Fibroblast of pulmonary artery (primary cell): ENCODE measurements at places on chromosomes 5 and 9.

GRCh38 chr5:178231539-178232123 lies 971 bp downstream of the PHYKPL start:
- no peak for DNase-seq

DNA sequence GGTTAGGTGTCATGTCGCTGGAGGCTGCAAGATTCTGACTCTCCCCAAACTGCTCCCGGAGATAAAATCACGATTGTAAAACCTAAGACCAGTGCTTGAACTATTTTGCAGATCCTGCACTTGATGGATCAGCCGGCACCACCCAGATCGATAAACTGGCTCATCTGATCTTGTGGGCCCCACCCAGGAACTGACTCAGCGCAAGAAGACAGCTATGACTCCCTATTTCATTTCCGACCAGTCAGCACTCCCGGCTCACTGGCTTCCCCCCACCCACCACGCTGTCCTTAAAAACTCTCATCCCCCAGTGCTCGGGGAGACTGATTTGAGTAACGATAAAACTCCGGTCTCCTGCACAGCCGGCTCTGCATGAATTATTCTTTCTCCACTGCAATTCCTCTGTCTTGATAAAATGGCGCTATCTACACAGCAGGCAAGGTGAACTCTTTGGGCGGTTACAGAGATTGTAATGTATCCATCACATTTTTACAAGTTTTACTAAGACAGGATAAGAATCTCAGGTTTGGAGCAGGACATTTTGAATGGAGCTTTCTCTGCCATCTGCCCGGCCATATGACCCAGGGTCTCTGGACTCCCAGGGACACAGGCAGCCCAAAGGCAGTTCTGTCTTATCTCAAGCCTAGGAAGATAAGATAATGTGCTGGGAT lies 10.6 kb upstream of the PPP1R26 start:
- peak; percentile 31 for DNase-seq

- no peak for DNase-seq
Measured at GRCh38 chr5:61370506-61370905, 38.4 kb downstream of the ZSWIM6 start.

DNA sequence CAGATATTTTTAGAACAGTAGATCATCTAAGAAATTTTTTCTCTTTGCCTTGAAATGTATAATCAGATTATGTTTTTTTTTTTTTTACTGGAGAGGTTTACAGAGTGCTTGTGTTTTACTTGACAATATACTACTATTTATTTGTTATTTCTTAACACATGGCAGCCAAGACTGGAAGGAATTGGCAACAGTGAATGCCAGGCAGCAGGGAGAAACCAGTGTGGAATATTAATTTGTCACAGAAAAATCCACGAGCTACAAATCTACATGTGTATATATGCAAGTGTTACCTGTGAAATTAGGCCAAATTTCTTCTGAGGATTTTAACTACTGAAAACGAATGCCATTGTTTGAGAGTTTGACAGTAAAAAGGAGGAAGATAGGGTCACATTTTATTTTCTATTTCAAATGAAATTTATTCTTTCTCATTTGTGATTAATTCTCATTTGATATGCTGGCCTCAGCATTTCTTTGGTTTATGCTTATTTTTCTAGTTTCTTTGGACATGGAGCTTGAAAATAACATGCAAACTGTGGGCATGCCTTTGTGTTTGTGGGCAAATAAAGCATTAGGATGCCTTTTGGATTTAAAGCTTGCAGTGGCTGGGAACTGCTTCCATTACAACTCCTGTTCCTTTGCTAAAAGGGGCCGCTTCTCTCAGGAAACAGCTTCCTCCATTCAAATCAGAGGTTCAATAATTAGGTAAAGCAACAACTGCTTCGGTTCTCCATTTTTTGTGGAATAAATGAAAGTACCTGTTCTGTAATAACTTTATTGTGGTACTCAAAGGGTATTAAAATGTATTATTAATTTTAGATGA lies 39.0 kb upstream of the ZFYVE16 start:
- no peak for DNase-seq

GRCh38 chr5:16178745-16179372 lies 732 bp downstream of the MARCHF11 start:
- peak; percentile 68 for DNase-seq

- DNase-seq, result no peak
Measured at GRCh38 chr5:102937894-102938293, 182.0 kb downstream of the GIN1 start.

DNA sequence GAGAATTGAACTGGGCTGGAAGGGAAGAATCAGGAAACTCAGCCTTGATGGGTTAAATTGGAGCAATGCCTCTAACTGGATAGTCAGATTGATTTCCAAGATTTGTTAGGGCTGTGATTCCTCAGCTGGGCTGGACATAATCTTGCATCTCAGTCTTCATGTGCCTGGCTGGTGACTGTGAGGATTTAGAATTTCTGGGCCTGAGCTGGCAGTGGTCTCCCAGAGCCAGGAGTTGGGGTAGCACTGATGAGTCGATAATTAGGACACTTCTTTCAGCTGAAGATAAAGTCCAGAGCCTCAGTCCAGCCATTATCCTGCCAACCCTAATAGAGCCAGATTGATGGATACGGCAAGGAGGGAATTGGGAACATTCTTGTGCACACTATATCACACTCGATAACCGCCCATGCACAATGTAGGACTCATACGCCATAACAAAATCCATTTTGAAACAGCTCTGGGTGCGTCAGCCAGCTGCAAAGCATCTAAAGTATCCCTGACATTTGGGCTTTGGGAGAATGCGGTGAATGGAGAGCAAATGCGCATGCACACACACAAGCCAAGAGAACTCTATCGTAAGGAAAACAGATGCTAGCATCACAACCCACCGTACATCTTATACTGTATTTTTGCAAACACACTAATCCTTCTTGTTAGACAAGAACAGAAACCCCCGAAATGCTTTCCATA lies 405.1 kb upstream of the KLF4 start:
- DNase-seq, result peak; percentile 90

DNA sequence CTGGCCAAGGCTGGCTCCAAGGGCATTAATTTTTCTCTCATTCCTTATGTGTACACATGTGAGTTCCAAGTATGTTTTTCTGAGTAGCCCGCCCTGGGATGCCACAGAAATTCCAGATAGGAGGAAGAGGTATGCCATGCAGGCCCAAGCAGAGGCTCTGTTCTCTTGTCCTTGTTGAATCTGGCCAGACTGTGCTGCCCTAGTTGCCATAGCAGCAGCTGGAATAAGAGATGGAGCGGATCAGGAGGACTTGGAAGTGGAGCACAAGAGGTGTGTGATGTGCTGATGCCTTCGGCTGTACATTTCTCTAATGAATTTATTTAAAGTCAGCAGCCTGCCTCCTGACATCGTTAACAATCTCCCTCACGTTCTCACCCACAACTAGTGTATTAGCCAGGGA lies 235.6 kb upstream of the RPS23 start:
- no peak for DNase-seq

DNA sequence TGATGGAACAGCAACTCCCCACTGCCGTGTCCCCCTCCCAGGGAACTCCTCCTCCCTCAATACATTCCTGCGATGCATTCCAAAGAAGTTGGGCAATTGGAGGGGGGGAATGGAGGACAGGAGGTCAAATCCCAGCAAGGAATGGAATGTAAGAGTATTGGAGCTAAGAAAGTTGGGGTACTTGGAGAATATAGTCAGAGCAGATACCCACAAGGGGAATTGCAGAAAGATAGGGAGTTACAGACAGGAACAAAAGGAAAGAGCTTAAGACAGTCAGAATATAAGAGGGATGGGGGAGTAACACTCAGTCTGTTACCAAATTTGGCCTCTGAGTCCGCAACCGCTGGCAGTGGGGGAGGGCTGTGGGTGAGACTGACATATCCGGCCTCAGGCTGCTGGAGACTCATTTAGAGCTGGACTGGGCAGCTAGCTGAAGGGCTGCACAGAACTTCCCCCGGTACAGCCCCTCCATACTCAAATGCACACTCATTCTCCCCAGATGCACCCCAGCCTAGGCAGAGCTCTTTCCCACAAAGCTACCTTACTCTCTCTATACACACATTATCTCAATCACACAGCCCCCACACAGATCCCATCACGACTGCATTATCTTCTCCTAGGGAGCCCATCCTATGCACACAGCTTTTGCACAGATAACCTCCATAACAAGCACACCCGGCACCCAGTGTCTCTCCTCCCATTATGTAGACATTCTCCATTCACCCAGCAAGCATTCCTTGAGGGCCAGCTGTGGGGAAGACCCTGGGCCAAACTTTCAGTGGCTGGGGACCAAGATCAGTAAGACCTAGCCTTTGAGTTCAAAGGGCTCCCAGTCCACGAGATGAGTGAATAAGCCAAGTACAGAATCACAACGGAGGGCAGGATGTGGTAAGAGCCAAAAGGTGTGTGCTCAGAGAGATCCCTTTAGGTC lies 3.7 kb downstream of the TLN1 start:
- DNase-seq, result peak; percentile 96

DNA sequence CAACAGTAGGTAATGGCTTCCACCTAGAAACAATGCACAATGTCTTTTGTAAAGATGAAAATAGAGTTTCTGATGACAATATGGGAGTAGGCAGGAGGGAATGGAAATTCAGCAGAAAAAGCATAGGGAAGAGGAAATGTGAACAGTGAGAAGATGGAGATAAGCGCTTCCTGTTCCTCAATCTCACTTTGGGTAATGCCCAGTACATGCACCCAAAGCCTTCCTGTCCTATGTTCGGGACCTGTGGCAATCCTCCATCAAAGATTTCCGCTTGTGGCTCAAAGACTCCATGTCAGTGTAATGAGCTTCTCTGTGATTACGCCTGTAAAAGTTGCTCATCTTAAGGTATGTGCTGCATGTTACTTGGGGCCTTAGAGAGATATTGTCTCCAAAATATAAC lies 2.7 kb downstream of the UGT3A1 start:
- DNase-seq, result no peak

DNA sequence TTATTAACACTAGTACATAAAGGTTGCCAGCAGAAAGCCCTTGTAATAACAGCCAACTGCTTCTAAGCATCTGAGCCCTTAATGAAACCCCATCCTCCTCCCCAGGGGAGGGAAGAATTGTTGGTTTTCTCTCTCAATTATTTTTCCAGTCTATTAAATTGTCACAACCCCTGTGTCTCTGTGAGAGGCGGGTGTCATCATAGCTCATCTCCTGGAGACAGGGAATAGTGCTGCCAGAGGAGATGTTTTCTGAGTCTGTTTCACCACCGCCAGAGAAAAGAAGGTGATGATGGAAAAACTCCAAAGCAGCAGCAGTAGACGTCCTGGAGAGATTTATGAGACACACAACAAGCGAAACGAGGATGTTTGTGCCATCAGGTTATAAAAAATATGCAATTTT lies 271.1 kb upstream of the NMUR2 start:
- no peak for DNase-seq

GRCh38 chr5:56829137-56829908 lies 14.0 kb downstream of the MAP3K1 start:
- no peak for DNase-seq

GRCh38 chr5:67165526-67166459 lies 30.8 kb downstream of the CD180 start:
- DNase-seq, result peak; percentile 82

DNA sequence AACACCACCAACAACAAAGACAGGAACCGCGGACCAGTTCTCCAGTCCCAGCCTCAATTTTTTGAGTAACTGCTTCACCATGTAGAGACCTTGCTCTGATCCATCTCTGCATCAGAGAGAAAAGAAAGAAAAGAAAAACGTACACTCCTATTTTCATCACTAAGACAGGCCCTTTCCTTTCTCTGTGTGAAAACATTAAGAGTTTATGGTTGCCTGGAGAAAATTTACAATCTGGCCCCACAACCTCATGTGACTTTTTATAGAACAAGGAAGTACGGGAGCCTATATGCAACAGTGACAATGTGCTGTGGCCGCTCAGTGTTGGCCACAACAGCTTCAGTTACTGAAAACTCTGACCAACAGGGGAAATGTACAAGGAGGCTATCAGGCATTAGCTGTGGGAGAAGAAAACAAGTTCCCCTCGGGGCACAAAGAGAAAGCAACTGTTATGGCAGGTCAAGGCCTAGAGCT lies 272.9 kb upstream of the PTGER4 start:
- no peak for DNase-seq

- no peak for DNase-seq
Measured at GRCh38 chr9:23941051-23941450, 115.0 kb upstream of the ELAVL2 start.

DNA sequence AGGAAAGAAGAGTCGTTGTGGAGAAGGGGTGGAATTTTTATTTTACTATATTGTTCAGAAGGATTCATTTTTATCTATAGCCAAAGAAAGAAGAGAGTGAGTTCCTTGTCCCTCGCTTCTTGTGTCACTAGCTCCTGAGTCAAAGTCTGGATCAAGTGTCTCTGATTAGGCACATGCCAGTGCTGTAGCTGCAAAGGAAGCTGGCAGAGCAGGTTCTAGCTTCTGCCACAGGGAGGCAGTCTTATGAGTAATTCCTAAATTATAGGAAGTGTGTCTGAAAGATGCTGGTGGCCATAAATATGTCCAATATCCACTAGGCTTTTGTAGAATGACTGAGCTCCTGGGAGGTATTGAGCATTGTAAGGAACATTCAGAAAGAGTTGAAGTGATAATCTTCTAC lies 84.7 kb downstream of the DOCK2 start:
- DNase-seq, result no peak

DNA sequence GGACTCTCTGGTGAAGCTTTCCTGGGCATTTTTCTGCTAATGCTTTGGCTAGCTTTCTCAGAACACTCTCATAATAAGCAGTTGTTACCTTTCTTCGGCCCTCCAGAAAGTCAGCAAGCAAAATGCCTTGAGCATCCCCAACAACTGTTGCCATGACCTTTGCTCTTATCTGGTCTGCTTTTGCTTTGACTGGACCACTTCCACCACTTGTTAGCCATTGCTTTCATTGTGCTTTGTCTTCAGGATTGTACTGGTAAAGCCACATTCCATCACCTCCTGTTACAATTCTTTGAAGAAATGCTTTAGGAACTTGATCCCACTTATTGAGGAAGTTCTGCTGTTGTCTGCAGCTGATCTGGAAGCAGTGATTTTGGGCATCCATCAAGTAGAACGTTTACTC lies 35.7 kb downstream of the RAD50 start:
- no peak for DNase-seq

- DNase-seq, result no peak
Measured at GRCh38 chr9:96279932-96280331, 22.0 kb downstream of the HSD17B3 start.
